Stimulated activated CD8-positive, alpha-beta memory T cell treated with anti-CD3 and anti-CD28 coated beads, Interleukin-7, amount 100 ng/mL, for 24 hours (primary cell): ENCODE measurements at places on chromosomes 3 and 15.

GRCh38 chr3:152790651-152791387 lies 44.1 kb upstream of the P2RY1 start:
- no peak for DNase-seq

DNA sequence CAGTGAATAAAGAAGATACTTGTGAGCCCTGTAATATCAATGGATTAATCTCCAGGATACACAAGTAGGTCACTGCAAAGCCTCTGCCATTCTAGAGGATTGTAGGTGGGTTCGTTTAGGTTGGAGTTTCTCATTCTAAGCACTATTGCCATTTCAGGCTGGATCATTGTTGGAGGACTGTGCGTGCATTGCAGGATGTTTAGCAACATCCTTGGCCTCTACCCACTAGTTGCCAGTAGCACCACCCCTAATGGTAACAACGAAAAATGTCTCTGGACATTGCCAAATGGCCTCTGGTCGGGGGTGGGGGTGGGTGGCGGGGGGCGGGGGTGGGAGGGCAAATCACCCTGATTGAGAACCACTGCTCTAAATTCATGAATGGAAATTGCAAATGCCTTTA lies 4.9 kb upstream of the IFT57 start:
- no peak for DNase-seq

DNA sequence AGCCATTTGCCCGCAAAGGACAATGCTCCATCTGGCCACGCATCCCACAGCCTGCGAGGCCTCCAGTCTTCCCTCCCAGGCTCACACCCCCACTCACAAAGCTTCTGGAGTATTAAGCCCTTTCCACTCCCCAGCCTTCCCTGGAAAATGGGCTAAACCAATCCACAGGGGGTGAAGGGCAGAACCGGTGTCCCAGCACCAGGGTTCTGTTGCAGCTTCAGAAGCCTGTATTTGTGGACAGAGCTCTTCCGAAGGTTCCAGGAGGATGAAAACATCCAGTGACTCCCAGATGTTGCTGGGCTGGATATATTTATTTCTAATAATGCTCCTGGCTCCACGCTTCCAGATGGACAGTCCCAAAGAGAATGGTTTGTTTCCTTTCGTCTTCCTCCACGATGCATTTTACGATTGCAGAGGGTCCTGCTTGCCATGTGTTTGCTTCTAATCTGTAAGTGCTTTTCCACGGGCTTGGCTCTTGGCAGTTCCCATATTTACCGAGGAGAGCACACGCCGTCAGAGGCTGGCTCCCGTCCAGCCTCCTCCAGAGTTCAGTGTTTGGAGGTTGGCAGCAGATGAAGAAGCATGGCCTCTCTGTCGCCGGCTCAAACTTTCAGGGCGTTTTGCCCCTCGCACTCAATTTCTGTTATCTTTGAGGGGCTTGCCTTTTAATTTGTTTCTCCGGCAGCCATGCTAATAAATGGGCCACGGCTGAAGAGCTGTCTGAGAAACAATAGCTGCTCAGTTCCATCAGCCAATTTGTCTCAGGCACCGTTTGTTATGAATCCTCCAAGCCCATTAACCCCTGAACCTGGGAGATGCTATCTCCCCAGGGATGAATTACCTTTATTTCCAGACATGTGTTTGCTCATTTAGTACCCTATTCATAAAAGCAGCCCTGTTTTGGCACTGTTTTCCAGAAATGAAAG lies 367.9 kb upstream of the PROK2 start:
- no peak for DNase-seq

- no peak for DNase-seq
These were observed 96.5 kb downstream of the SMAD6 start for GRCh38 chr15:66798426-66799061.

- DNase-seq = no peak
These were observed 39.5 kb upstream of the TSEN2 start for GRCh38 chr3:12444582-12445471.

- DNase-seq = no peak
These were observed 94.5 kb downstream of the IQSEC1 start for GRCh38 chr3:12978682-12979081.

- DNase-seq = no peak
These were observed 41.2 kb downstream of the CCDC12 start for GRCh38 chr3:46935168-46935858.

DNA sequence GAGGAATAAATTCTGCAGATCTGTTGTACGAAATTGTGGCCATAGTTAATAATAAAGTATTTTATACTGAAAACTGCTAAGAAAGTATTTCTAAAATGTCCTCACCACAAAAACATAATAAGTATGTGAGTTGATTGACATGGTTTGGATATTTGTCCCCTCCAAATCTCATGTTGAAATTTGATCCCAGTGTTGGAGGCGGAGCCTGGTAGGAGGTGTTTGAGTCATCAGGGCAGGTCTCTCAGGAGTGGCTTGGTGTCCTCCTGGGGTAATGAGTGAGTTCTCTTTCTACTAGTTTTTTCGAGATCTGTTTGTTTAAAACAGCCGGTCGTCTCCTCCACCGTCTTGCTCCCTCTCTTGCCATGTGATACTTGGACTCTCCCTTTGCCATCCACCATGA lies 424.1 kb upstream of the KCNMB2 start:
- no peak for DNase-seq

DNA sequence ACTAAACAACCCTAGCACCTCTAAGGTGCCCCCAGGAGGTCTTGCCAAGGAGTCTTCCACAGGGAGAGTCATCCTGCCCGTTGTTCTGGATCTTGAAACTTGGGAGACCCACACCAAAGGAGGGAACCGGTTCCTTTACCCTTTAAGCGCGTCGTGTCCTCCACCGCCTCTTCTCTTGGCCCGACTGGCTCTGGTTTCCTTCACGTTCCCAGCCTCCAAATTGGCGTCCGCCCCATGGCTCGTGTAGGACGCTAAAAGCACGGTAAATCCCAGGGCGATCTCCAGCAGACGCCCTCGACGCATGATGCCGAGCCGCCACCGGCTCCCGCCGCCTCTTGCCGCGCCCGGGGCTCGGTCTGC lies 1.1 kb downstream of the FBN1 start:
- DNase-seq = no peak

DNA sequence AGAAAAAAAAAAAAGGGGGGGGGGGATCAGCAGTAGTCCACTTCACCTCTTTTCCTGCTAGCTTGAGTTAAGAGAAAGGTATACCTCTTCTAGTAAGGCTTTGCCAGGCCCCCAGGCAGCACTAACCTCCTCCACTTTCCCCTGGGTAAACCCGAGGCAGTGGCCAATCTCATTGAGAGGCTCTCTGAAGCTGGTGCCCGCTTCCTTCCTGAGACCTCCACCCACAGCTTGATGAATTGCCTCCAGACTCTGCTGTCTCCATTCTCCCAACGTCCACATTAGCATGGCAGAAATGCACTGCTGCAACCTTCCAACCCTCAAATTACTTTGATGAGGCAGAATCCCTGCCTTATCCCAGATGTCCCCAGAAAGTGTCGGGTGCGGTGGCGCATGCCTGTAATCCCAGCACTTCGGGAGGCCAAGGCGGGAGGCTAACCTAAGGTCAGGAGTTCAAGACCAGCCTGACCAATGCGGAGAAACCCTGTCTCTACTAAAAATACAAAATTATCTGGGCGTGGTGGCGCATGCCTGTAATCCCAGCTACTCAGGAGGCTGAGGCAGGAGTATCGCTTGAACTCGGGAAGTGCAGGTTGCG lies 15.3 kb downstream of the RLBP1 start:
- no peak for DNase-seq

DNA sequence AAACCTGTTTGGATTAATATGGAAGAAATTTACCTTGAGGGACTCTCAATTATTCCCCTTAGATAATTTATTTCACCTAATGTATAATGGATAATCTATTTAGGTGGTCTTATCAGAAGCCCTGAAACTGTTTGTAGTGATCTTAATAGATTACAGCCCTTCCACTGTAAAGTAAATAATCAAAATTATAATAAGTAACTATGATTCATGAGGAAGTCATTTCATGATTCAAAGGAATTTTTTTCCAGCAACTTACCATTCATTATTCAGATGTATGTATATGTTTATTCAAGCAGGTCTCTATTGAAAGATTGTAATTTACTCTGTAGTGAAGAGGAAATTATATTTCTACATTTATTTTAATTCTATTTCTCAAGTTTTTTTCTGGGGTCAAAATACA lies 250.6 kb upstream of the ROBO1 start:
- DNase-seq = no peak

DNA sequence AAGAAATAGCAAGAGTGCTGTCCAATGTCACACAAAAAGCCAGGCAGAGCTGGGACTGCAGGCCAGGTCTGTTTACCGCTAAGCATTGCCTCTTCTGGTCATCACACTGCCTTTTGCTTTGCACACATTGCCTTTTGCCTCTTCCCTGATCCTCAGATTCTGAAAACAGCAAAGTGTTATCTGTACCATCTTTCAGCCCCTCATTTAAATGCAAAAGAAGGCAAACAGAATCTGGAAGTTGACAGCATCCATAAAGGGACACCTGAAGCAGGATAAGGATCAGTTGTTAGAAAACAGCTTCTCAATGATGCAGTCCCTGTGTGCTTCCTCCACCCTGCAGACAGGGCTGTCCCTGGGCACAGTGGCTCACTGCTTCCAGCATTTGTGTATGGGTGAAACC lies 106.7 kb upstream of the RAD18 start:
- DNase-seq = no peak

GRCh38 chr3:33128706-33129105 lies 14.9 kb downstream of the CRTAP start:
- DNase-seq = no peak

DNA sequence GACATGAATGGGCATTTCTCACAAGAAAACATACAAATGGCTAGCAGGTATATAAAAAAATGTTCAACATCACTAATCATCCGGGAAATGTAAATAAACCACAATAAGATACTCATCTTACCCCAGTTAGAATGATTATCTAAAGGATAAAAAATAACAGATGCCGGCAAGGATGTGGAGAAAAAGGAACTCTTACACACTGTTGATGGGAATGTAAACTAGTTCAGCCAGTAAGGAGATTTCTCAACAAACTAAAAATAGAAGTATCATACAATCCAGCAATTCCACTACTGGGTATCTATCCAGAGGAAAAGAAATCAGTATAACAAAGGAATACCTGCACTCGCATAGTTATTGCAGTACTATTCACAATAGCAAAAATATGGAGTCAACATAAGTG lies 124.2 kb downstream of the SATB1 start:
- no peak for DNase-seq

DNA sequence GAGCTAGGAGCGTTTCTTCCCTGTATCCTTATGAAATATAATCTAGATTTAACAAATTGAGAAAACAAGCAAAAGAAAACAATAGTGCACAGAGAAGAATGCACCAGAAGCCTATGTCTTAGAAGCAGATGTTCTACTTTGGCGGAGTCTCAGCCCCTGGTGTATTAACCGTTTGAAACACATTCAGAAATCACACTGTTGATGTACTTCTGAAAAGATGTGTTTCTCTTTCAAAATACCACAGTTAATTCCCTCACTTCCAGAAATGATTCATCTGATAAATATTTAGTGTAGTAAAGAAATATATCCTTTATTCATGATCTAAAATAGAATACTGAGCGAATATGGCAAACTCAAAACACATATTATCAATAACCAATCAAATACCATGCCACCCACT lies 77.7 kb downstream of the CBLB start:
- DNase-seq = no peak

DNA sequence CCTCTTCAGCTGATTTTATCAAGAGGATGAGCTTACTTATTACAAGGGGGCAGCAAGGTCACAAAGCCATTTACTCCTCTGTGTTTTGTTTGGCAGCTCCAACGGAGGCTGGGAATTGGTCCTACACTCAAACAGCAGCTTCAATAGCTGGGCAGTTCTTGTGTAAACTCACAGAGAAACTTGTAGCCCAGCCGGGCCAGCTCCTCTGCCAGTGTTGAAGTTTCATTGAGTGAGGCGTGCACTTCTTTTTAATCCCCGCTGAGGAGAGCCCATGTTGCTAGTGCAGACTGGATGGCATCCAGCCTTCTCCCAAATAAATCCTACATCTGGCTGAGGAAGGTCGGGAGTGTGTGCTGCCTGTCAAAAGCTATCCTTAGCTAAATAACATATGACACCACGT lies 59.5 kb downstream of the BFSP2 start:
- no peak for DNase-seq

- no peak for DNase-seq
These were observed 636.6 kb upstream of the NR2F2 start for GRCh38 chr15:95693917-95694316.

GRCh38 chr15:91408476-91409076 lies 308.5 kb downstream of the SV2B start:
- no peak for DNase-seq

DNA sequence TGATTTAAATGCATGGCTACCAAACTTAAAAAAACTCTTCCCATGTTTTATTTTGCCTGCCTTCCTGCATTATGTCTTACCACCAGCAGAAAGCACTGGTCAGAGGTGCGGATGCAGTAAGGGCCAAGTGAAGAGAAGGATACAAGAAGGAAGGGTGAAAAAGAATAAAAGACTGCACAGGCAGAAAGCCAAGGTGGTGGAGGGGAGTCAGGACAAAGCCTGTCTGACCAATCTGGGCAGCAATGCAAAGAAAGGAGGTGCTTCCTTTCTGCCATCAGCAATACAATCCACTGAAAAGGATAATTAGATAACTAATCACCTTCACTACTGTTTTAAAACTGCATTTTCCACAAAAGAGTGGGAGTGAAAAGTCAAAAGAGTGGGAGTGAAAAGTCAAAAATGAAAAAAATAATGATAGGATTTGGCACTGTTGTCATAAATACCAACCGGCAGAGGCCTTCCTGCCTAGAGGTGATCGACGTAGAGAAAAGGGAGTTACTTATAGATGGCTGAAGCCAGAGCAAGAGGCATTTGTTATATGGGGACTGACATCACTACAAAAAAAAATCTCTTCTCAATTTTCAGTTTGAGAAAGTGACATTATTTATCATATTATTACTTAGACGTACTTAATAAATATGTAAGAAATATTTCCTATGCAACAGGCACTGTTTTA lies 385.3 kb downstream of the TBC1D5 start:
- DNase-seq = no peak

DNA sequence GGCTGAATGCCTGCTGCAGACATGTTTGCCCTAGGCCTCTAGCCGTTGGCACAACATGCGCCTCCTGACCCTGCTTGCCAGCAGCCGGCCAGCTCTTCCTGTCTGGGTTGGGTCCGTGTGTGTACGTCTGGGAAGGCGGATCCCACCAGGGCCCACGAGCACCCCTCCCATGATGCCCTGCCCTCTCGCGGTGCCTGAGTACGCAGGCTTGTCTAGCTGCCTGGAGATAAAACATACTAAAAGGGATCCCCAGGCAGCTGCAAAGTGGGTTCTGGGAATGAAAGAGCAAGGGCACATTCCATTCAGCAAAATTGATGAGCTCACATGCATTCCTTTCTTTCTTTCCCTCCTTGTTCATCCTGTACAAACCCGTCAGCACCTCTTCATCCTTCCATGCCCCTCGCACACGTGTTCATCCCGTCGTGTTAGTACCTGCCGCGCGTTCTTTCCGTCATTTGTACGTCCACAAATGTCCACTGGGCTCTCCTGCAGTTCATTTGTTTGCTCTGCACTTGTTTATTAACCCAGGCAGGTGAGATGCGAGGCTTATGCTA lies 74.3 kb downstream of the FBLN2 start:
- no peak for DNase-seq
